CD4-positive, alpha-beta T cell treated with Interleukin-4 for 4 hours (primary cell): ENCODE measurements at places on chromosomes 5 and 9.

GRCh38 chr5:121246971-121247370 lies 604.7 kb upstream of the FTMT start:
- DNase-seq = no peak

DNA sequence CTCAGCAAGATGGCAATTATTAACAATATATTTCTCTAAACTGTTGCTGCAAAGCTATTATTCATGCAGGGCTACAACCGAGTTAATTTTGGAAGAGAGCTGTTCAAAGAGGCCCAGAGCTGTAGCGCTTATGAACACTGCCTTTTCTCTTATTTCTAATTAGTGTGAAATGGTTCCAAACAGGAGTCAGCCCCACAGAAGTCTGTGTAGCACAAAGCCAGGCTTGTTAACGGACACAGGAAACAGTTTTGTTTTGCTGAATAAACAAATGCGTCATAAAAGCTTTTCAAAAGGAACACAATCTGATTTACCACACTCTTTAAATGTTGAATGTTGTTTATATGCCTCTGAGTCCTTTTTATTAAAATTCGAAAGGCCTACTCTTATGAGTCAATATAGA lies 396.5 kb downstream of the ANXA1 start:
- no peak for DNase-seq

GRCh38 chr5:16727755-16728325 lies 111.0 kb upstream of the RETREG1 start:
- DNase-seq = no peak

- DNase-seq = no peak
Observed at GRCh38 chr5:10543585-10544040, 20.3 kb upstream of the ANKRD33B start.

- no peak for DNase-seq
Observed at GRCh38 chr9:95649801-95650213, 133.0 kb upstream of the PTCH1 start.

DNA sequence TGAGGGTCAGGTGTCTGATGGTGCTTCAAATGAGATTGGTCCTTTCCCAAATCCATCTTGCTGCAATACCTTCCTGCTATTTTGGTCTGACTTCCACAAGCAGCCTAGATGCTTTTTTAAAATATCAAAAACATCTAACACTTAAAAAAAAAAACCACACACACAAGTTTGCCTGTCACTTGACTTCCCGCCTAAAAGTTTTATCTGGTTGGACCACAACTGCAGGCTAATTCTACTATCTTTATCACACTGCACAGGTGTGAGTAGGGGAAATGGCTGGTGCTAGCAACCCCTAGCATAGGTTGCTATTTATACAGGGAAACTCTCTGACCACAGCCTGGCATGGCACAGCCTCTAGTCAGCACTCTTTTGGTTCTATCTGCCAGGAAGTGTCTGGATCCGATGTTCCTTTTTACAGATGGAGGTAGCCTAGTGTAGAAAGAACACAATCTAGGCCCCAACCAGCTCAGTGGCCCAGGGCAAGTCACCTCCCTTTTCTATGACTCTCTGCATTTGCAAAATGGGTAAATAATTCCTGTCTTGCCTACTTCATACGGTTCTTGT lies at the start of gene HEMGN:
Gene HEMGN, minus strand, starts transcription at position 92 of the 564 bp plus-strand sequence. Its CDS starts 36 bp downstream, at position 56.
- peak; percentile 57 for DNase-seq

GRCh38 chr5:122462486-122462885 lies 150.4 kb downstream of the SNCAIP start:
- DNase-seq = no peak

GRCh38 chr5:93532370-93532769 lies 48.6 kb downstream of the NR2F1-AS1 start:
- no peak for DNase-seq

- no peak for DNase-seq
Observed at GRCh38 chr9:110255034-110255462, 1.3 kb downstream of the TXN start.

- DNase-seq = no peak
Observed at GRCh38 chr9:87556821-87557220, 59.2 kb downstream of the DAPK1 start.

- DNase-seq = no peak
Observed at GRCh38 chr5:670396-671270, 22.5 kb downstream of the TPPP start.

DNA sequence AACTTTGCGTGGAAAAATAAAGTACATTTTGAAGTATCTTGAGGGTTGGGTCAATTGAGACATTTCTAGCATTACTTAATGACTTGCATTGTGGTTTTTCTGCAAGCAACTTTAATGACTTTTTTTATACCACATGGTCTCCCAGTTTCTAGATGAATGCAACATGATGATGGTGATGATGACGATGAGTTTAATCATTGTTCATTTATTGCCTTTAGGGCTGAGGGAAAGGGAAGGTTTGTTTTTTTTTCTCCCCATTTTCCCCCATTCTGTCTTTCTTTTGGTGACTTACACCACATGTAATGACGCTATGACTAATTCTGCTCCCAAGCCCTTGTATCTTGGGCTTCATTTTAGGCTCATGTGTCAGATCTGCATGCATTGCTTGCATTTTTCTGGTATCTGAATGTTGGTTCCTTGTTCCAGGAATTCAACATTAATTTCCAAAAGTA lies 57.7 kb upstream of the NXNL2 start:
- DNase-seq = no peak

GRCh38 chr5:137393196-137393993 lies 105.7 kb downstream of the SPOCK1 start:
- DNase-seq = no peak

GRCh38 chr5:119347991-119348390 lies 7.8 kb upstream of the TNFAIP8 start:
- DNase-seq = no peak

DNA sequence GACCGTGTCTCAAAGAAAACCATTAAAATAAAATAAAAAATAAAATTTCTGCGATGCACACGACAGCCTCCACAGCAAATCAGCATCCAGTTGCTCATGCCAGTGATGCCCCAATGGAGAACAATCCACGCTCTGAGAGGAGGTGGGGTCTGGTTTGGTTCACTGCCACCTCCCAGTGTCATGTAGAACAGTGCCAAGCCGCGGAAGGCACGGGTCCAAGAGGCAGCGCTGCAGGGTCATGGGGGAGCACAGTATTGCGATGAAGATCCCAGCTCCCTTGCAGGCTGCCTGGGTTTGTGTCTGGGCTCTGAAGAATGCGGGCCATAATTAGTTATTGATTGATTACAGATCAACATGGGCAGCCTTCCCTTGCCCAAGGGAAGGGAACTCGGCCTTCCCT lies 6.1 kb upstream of the CACFD1 start:
- DNase-seq = no peak

DNA sequence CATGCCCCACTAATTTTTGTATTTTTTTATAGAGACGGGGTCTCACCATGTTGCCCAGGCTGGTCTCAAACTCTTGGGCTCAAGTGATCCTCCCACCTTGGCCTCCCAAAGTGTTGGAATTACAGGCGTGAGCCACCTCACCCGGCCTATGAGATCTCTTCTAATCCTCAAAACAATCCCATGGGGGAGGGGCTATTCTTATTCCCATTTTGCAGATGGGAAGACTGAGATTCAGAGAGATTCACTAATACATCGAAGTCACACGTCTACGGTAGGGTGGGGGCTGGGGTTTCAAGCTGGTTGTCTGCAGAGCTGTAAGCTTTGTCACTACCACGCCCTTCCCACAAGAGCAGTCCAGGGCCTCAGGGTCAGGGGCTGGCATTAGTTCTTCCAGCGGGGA lies 14.0 kb upstream of the NTNG2 start:
- DNase-seq = no peak

DNA sequence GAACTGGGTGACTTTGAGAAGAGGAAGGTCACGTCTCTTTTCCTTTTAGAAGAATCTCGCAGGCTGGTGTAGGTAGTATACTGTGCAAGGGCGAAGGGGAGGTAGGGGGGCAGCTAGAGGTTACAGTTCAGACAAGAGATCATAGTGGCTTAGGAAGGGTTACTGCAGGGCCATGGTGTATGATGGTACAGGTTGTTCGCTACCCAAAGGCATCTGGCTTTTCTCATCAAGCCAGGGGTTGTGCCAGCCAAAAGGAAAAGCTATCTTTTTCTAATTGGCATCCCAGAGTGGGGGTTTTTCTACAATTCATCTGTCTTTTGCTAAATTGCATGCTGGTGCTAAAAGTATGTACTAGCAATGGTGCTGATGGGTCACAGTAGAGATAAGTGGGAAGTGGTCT lies 22.8 kb downstream of the MAMDC2 start:
- no peak for DNase-seq

GRCh38 chr5:154166901-154167791 lies 23.4 kb upstream of the GALNT10 start:
- no peak for DNase-seq

GRCh38 chr9:73806876-73807275 lies 655.2 kb downstream of the ANXA1 start:
- DNase-seq = no peak

- DNase-seq = no peak
Observed at GRCh38 chr5:72525816-72526215, 18.6 kb upstream of the ZNF366 start.

GRCh38 chr9:68974431-68974830 lies 39.5 kb downstream of the PRKACG start:
- no peak for DNase-seq

GRCh38 chr9:8694983-8695588 lies 895.5 kb upstream of the DMAC1 start:
- no peak for DNase-seq

DNA sequence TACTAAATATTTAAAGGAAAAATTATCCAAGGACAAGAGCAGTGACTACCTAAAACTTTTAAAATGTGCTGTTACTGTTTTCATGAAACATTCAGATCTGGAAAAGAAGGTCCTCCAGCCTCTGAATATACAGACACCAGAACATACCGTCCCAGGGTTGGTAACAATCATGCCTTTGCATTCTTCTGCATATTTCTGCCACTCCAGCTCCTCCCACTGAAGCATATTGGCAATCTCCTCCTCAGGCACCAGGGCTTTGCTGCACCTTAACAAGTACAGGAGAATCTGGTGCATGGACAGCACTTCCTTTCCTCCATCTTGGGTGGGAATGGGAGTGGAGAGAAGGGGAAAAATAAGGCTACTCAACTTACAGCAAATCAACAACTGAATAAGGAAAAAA lies 60.0 kb downstream of the DROSHA start:
- no peak for DNase-seq

- no peak for DNase-seq
Observed at GRCh38 chr5:35114698-35115097, 66.9 kb upstream of the AGXT2 start.

DNA sequence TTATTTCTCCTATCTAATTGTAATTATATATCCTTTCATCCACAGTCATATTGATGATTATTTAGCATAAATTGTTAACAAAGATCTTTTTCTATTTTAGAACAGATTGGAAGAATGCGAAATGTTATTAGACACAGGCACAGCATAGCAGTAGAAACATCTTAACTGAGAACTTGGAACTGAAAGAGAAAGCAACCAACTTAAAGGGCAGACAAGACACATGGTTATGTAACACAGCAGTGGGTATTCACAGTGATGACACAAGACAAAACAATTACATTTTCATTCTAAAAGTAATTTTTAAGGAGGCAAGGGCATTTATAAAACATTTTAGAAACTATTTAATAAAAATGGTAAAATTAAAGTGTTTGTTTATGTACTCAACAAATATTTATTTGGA lies 57.7 kb upstream of the MEF2C start:
- DNase-seq = no peak

GRCh38 chr5:132979976-132980375 lies 16.5 kb upstream of the AFF4 start:
- no peak for DNase-seq

- DNase-seq = no peak
Observed at GRCh38 chr5:175920231-175920811, 47.8 kb downstream of the THOC3 start.

GRCh38 chr9:71629578-71630215 lies 138.6 kb downstream of the CEMIP2 start:
- no peak for DNase-seq

- no peak for DNase-seq
Observed at GRCh38 chr5:119302916-119303897, 52.6 kb upstream of the TNFAIP8 start.

DNA sequence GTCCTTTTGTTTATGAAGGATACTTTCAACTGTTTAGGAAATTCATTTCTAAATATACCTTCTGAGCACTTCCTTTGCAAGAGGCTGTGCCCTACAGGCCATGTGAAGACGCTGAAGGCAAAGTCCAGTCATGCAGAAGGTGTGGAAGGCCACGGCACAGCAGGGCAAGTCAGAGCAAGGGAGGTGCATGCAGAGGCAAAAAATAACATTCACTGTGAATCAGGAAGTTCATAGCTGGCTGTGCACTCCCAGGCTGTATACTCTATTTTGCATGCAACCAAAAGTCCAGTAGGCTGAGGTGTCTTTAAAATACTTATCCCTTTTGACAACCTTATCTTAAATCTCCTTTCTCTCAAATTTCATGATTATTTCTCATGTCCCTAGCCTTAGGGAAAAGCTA lies 50.3 kb downstream of the GNAQ start:
- DNase-seq = no peak

GRCh38 chr9:97889941-97890887 lies 32.1 kb downstream of the TRMO start:
- DNase-seq = peak; percentile 58

- DNase-seq = no peak
Observed at GRCh38 chr9:130192382-130192999, 20.3 kb downstream of the NCS1 start.

- no peak for DNase-seq
Observed at GRCh38 chr9:259405-260404, 45.0 kb downstream of the DOCK8 start.

DNA sequence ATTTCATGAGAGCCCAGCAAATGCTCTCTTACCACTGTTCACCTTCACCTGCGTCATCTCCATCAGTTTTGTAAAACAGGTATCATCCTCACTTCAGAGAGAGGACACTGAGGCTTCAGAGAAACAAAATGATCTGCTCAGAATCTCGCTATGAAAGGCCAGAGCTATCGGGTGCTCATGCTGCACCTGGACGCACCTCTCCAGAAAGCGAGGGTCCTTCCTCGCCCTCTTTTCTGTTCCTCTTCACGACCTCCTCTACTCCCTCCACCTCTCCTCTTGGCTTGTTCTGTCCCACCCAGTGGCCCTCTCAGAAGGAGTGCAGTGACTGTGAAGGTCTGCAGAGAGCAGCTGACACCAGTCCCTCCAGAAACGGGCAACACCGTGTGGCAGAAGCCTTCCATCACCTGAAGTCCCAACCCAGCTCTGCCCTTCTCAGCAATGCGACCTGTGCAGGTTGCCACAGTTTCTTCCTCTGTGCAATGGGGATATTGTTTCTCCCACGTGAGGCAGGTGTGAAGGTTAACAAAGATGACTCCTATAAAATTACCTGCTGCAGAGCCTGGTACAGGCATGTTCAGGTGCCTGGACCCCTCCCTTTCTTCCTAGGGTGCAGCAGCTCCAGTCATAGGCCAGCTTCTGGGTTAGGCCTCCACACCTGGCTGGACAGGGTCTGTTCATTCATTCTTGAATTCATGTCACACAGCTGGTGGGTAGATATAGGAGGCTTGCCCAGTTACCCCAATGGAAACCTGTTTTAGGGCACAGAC lies 45.3 kb upstream of the ANGPTL2 start:
- DNase-seq = no peak

GRCh38 chr9:22129133-22129532 lies 120.0 kb upstream of the CDKN2B start:
- no peak for DNase-seq
